ENCODE measurements at places on chromosomes 3 and 15.

DNA sequence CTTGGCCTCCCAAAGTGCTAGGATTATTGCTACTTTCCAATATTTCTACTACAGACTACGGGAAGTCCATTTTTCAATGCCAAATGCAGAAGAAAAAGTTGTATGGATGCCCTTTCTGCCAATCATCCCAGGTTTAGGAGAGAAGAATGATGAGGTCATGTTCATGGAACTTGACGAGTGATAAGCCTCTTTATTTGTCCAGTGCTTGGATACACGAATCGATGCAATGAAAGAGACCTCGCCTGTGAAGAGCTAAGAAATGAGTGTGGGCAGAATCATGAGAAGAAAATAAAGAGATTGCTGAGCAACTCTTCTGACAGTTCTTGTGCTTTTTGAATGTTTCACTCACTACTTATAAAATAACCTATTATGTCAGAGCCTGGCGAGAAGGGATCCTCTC, 996 bp upstream of the SLC28A1 start:
- DNase-seq, result no peak
- H3K4me1 ChIP-seq, result no peaks in the 10 kb centered on the region
- H3K27me3 ChIP-seq, result no peaks in the 10 kb centered on the region
- no peak overlapping the region for H3K27ac ChIP-seq
- H3K4me3 ChIP-seq, result no peak overlapping the region

- no peaks in the 10 kb centered on the region for H3K27me3 ChIP-seq
- peaks cover 52% of the 10 kb centered on the region for H3K4me1 ChIP-seq
- peak overlapping the region; percentile 46 for H3K27ac ChIP-seq
- peak; percentile 45 for DNase-seq
- H3K4me3 ChIP-seq, result peak overlapping the region; percentile 59
Measured at GRCh38 chr3:11624161-11624560, 19.6 kb downstream of the VGLL4 start.

DNA sequence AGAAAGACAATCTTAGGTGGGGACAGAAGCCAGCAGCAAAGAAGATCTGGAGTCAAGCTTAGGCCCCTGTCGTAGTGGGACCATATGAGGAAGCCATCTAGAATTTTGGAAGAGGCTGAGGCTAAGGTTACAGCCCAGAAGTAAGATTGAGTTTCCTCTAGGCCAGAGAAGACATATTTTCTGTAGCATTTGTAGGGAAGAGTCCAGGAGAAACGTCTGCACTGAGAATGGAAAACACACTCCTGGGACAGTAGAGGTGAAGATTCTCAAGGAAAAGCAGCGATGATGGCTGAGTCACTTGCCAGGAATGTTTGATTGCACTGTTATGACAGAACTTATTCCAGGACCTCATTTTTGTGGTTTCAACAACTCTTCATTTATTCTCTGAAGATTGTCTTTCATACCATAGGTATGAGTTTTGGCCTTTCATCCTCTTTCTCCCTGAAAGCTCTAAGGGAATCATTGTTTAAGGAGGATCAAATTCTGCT, 107.2 kb downstream of the GTPBP8 start:
- H3K27ac ChIP-seq, result no peak overlapping the region
- no peak overlapping the region for H3K4me3 ChIP-seq
- no peaks in the 10 kb centered on the region for H3K4me1 ChIP-seq

GRCh38 chr3:61015859-61016258, 235.4 kb downstream of the FHIT start:
- H3K27me3 ChIP-seq, result no peaks in the 10 kb centered on the region
- H3K4me1 ChIP-seq, result no peaks in the 10 kb centered on the region
- H3K4me3 ChIP-seq, result no peak overlapping the region
- no peak overlapping the region for H3K27ac ChIP-seq
- H3K36me3 ChIP-seq, result no peaks in the 10 kb centered on the region

DNA sequence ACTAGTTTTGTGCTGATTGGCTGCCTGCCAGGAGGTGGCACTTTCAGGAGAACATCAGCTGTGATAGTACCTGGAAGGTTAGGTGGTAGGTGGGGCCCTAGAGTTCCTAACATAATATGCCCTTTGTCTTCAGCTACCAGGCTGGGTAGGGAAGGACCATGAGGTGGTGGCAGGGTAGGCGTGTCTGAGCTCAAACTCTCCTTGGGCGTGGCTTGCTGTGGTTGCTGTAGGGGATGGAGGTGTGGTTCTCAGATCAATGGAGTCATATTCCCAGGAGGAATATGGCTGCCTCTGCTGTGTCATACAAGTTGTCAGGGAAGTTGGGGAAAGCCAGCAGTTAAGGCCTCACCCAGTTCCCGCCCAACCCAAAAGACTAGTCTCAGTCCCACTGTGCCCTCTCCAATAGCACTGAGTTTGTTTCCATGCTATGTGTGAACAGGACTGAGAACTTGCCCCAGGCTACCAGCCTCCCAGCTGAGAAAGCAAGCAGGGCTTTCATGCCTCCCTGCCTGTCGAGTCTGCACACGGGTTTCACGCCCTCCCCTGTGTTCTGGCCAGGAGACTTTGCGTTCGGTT, 107.7 kb downstream of the CHCHD4 start:
- no peaks in the 10 kb centered on the region for H3K36me3 ChIP-seq
- no peak for DNase-seq
- no peak overlapping the region for H3K4me3 ChIP-seq
- H3K27me3 ChIP-seq, result no peaks in the 10 kb centered on the region
- no peak overlapping the region for H3K27ac ChIP-seq

GRCh38 chr3:41532976-41533375, 333.7 kb downstream of the CTNNB1 start:
- no peaks in the 10 kb centered on the region for H3K27me3 ChIP-seq
- H3K4me3 ChIP-seq, result no peak overlapping the region
- H3K4me1 ChIP-seq, result no peaks in the 10 kb centered on the region
- DNase-seq, result no peak
- H3K27ac ChIP-seq, result no peak overlapping the region
- H3K36me3 ChIP-seq, result no peaks in the 10 kb centered on the region

- no peaks in the 10 kb centered on the region for H3K4me1 ChIP-seq
- H3K27ac ChIP-seq, result no peak overlapping the region
- no peak for DNase-seq
- no peak overlapping the region for H3K4me3 ChIP-seq
- H3K36me3 ChIP-seq, result no peaks in the 10 kb centered on the region
- H3K27me3 ChIP-seq, result peaks cover 3% of the 10 kb centered on the region
Measured at GRCh38 chr15:55606214-55606613, 18.1 kb upstream of the PYGO1 start.

DNA sequence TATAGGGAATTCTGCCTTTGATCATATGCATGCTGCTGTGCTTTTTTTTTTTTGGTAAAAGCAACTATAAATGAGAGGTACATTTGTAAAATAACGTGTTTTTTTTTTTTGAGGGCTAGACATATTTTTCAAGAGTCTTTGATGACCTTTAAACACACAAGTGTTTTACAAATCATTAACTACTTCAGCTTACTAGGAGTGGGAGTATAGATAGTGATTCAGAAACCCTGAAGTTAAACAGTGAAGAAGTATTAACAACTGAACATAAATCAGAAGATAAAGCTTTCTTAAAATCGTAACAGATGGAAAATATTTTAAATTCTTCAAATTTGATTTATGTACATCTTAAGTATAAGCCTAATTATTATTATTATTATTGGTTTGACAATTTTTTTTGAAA, 2.9 kb upstream of the GMNC start:
- H3K4me3 ChIP-seq, result no peak overlapping the region
- H3K27ac ChIP-seq, result no peak overlapping the region
- H3K27me3 ChIP-seq, result peaks cover 7% of the 10 kb centered on the region
- H3K36me3 ChIP-seq, result no peaks in the 10 kb centered on the region
- no peaks in the 10 kb centered on the region for H3K4me1 ChIP-seq
- no peak for DNase-seq

DNA sequence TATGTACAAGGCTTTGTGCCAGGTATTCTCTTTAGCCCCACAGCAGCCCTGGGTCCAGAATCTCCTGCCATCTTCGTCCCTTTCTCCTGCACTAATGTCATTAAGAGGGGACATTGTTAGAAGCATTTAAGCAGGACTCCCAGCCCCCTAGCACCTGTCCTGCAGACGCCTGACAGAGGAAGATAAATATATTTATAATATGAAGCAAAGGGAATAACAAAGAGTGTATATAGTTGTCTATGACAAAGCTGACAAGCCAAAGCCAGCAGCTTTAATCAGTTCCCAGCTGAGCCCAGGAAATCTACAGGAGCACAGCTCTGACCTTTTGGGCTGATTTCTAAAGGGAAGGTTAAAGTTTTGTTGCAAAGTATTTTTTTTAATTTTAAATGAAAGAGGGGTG, 96.0 kb downstream of the MEGF11 start:
- H3K4me3 ChIP-seq, result no peak overlapping the region
- H3K27ac ChIP-seq, result no peak overlapping the region
- no peaks in the 10 kb centered on the region for H3K36me3 ChIP-seq
- no peak for DNase-seq
- no peaks in the 10 kb centered on the region for H3K27me3 ChIP-seq

GRCh38 chr15:70512772-70513362, 250.5 kb downstream of the UACA start:
- H3K27ac ChIP-seq, result no peak overlapping the region
- no peaks in the 10 kb centered on the region for H3K36me3 ChIP-seq
- H3K27me3 ChIP-seq, result no peaks in the 10 kb centered on the region
- H3K4me1 ChIP-seq, result peaks cover 22% of the 10 kb centered on the region
- peak; percentile 56 for DNase-seq
- no peak overlapping the region for H3K4me3 ChIP-seq

DNA sequence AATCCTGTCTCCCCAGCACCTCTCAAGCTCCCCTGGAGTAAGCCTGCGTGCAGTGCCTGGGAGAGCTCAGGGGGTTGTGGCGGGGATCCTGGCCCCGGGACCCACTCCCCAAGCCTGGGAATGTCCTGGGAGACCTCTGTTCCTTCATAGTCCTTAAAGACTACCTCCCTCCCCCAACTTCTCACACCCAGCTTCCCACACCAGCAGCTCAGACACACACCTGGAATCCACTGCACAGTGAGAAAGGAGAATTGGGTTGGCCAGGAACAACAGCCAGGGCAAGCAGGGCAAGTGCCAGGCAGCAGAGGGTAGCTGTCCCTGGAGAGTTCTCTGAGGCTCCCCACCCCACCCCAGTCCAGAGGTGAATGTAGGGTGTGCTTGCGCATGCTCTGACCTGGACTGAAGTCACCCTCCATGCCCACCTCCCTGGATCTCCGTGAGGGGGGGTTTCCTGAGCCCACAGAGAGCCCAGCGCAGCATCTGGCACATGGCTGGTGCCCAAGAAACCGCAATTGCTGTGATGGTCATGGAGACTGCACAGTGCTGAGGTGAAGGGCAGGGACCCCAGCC, 22.2 kb downstream of the PSTPIP1 start:
- peak overlapping the region; percentile 30 for H3K27ac ChIP-seq
- no peak for DNase-seq
- peaks cover 37% of the 10 kb centered on the region for H3K36me3 ChIP-seq
- H3K4me1 ChIP-seq, result peaks cover 53% of the 10 kb centered on the region
- no peak overlapping the region for H3K4me3 ChIP-seq

DNA sequence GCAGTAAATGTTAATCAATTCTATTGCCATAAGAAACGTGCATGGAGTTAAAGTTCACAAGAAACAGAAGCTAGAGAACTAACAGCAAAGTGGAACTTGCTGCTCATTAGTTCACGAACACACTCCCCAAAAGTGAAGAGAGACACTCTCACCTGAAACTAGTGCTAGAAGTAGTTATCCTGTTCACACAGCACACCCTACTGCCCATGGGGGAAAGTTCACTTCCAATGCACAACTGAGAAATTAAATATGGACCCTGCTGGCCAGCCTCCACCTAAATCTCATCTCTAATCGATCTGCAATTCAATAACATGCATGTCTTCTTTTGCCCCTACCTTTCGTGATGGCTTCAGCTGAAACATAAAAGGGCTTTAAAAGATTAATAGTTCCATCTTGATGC, 39.4 kb upstream of the FRMD4B start:
- H3K36me3 ChIP-seq, result no peaks in the 10 kb centered on the region
- DNase-seq, result no peak
- no peaks in the 10 kb centered on the region for H3K4me1 ChIP-seq
- peaks cover 2% of the 10 kb centered on the region for H3K27me3 ChIP-seq

- no peak for DNase-seq
- no peak overlapping the region for H3K27ac ChIP-seq
- no peaks in the 10 kb centered on the region for H3K4me1 ChIP-seq
- H3K36me3 ChIP-seq, result no peaks in the 10 kb centered on the region
- no peak overlapping the region for H3K4me3 ChIP-seq
- H3K27me3 ChIP-seq, result peaks cover 47% of the 10 kb centered on the region
Measured at GRCh38 chr3:194373899-194374298, 4.4 kb upstream of the LRRC15 start.

DNA sequence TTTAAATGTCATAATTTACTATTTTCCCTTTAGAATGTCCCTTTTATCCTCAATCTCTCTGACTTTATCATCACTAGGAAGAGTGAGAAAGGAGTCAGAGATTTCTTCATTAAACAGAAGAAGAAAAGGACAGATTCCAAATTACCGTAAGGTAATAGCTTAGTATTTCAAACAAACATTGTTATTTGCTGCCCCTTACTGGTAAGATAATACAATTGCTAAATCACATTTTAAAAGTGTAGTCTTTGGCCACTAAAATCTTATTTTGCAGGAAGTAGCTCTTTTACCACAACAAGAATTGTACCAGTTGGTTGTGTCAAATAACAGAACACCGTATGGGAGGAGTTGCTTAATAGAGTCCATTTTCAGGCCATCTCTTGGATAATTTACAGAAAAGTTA, 53.7 kb downstream of the CGGBP1 start:
- H3K36me3 ChIP-seq, result no peaks in the 10 kb centered on the region
- no peak overlapping the region for H3K4me3 ChIP-seq
- DNase-seq, result no peak
- H3K27ac ChIP-seq, result no peak overlapping the region

DNA sequence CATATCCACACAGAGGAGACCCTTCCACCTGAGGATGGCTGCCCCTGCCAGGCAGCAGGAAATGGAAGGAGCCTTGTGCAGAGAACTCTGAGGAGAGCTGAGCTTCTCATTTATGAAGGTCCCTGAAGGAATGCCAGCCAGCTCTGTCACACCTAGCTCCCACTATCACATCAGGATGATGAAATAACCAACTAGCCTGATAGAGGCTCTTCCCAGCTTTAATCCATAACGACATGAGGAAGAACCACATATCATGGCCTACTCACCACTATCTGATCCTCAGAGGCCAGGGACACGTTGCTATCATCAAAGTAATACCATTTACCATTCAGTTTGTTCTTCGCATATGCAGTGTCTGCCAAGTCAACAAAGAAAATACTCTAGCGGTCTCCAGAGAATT, 1.5 kb upstream of the C3orf62 start:
- H3K36me3 ChIP-seq, result peaks cover 4% of the 10 kb centered on the region
- H3K27me3 ChIP-seq, result no peaks in the 10 kb centered on the region
- peaks cover 20% of the 10 kb centered on the region for H3K4me1 ChIP-seq
- no peak overlapping the region for H3K27ac ChIP-seq
- DNase-seq, result no peak

DNA sequence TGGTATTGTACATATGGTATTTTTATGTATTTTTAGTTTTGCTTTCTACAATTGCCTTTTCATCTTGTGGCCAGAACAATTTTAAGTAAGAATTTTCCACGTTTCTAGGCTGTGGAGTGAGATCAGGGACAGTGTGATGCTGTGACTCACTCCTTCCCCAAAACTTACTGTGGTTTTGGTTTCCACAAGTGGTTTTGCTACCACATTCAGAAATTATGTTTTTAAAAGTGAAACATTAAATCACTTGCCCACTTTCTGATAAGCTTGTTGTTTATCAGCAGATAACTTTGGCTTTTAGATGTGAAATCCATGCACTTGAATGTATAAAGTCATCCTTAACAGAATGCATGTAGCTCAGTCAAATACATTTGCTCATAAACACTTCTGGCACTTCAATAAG, 192.2 kb upstream of the THRB start:
- H3K36me3 ChIP-seq, result no peaks in the 10 kb centered on the region
- no peaks in the 10 kb centered on the region for H3K4me1 ChIP-seq
- no peaks in the 10 kb centered on the region for H3K27me3 ChIP-seq
- H3K27ac ChIP-seq, result no peak overlapping the region
- no peak overlapping the region for H3K4me3 ChIP-seq

GRCh38 chr15:67103869-67104268, 38.5 kb downstream of the SMAD3 start:
- DNase-seq, result no peak
- H3K27ac ChIP-seq, result peak overlapping the region; percentile 85
- peaks cover 15% of the 10 kb centered on the region for H3K36me3 ChIP-seq
